ENCODE measurements at places on chromosomes 13 and 19. TPM values are rescaled to one million over a fixed set of nuclear protein-coding genes. Genes with fewer than 3 reads are reported as not detected.

Gene NCAN
- total RNA-seq = 0.04 TPM

Gene CPB2
- total RNA-seq = 693 TPM

Gene DNAAF3
- 0.22 TPM for total RNA-seq

Gene CDX2
- not detected for total RNA-seq

Gene CALR3
- total RNA-seq = not detected

Gene ZNF578
- total RNA-seq = not detected

Gene MIR17HG
- 2.7 TPM for total RNA-seq

Gene MICOS13
- total RNA-seq = 42.6 TPM

Gene DACH1
- total RNA-seq = 1.2 TPM

Gene TEX29
- not detected for total RNA-seq

Gene CCDC8
- 0.44 TPM for total RNA-seq

Gene NKG7
- 3.6 TPM for total RNA-seq

Gene ETV2
- total RNA-seq = not detected

Gene PRTN3
- 2.9 TPM for total RNA-seq

Gene PSG2
- total RNA-seq = not detected

Gene ONECUT3
- not detected for total RNA-seq

Gene DNAJC3
- 49.0 TPM for total RNA-seq

Gene IL17D
- total RNA-seq = 0.19 TPM

Gene NCCRP1
- not detected for total RNA-seq

Gene HCST
- 4.2 TPM for total RNA-seq

Gene KCTD4
- not detected for total RNA-seq

Gene ACP7
- total RNA-seq = not detected

Gene COL5A3
- total RNA-seq = 20.2 TPM

Gene NLRP4
- total RNA-seq = not detected

Gene PSG4
- not detected for total RNA-seq

Gene MAP4K1
- total RNA-seq = 2.3 TPM

Gene DACT3
- total RNA-seq = 0.58 TPM

Gene KLK2
- total RNA-seq = not detected

Gene NOVA2
- total RNA-seq = 0.68 TPM

Gene PEAK3
- 0.31 TPM for total RNA-seq

Gene PDE4C
- 0.70 TPM for total RNA-seq

Gene VSTM1
- total RNA-seq = 0.37 TPM
